Mesothelial cell of epicardium (in vitro differentiated cells): ENCODE measurements at places on chromosomes 5 and 9.
A peak's percentile ranks its signal among the peaks of the same experiment; 100 is the strongest.

DNA sequence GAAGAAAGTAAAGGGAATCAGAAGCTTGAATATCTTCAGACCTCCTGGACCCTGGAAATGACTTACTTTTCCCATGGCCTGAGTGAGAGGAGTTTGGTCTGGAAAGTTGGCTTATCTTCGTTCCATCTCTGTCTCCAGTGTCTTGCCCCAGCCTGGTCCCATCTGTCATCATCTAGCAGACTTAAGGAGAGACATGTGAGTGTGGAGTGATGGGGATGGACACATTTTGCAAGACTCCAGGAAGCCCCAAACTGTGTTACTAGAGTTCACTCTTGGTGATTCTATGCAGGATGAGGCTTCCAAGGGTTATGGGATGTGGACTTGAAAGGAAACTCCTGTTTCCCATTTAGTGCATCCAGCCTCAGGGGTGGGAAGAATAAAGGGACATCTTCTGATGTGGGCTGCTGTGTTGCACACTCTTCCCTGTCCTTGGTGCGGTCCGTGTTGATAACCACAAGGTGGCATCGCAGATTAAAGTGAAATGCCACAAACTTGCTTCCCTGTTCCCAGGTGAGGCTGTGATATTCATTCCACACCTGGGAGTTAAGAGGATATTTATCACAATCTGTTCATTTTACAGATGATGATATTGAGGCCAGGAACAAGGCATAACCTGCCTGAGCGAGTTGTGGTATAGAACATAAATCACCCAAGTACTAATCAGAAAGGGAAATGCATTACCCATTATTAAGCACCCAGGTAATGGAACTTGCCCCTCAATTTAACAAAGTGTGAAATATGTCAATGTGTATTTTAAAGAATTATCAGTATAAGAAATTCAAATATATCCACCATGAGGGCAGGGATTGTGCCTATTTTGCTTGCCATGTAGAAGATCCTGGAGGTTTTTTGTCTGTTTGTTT is 269.9 kb upstream of the PAPPA start:
- no peaks in the 10 kb centered on the region for H3K4me1 ChIP-seq
- H3K27me3 ChIP-seq = no peaks in the 10 kb centered on the region
- no peak for DNase-seq
- H3K4me3 ChIP-seq = no peak overlapping the region

GRCh38 chr5:162485666-162486292 is 418.2 kb downstream of the GABRG2 start:
- no peaks in the 10 kb centered on the region for H3K27me3 ChIP-seq
- DNase-seq = no peak
- no peaks in the 10 kb centered on the region for H3K36me3 ChIP-seq
- no peaks in the 10 kb centered on the region for H3K4me1 ChIP-seq

DNA sequence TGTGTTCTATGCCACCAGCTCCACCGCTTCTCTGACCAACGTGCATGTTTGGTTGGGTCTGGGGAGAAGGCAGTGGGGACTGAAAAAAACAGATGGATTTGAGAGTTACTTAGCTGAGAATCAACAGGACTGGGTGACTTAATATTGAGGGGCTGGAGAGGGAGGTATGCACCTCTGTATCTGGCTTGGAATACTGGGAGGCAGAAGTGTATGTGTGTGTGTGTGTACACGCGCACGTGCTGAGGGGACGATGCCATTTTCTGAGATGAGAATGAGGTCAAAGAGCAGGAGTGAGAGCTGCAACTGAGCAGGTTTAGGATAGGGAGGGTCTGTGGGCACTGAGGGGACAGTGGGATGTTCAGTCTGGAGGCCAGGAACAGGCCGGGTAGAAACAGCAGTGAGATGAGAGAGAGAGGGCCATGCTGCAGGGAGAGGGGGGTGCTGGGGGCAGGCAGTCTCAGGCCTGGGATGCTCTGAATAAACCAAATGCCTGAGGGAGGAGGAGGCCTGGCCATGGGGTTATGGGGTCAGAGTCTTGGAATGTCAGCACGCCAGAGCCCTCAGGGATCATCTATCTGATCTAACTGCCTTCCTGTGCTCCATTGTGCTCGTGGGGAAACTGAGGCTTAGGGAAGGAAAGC is 14.0 kb downstream of the PDGFRB start:
- no peaks in the 10 kb centered on the region for H3K36me3 ChIP-seq
- no peak overlapping the region for H3K4me3 ChIP-seq
- H3K4me1 ChIP-seq = peaks cover 78% of the 10 kb centered on the region
- H3K27me3 ChIP-seq = no peaks in the 10 kb centered on the region
- H3K27ac ChIP-seq = peak overlapping the region; percentile 92

DNA sequence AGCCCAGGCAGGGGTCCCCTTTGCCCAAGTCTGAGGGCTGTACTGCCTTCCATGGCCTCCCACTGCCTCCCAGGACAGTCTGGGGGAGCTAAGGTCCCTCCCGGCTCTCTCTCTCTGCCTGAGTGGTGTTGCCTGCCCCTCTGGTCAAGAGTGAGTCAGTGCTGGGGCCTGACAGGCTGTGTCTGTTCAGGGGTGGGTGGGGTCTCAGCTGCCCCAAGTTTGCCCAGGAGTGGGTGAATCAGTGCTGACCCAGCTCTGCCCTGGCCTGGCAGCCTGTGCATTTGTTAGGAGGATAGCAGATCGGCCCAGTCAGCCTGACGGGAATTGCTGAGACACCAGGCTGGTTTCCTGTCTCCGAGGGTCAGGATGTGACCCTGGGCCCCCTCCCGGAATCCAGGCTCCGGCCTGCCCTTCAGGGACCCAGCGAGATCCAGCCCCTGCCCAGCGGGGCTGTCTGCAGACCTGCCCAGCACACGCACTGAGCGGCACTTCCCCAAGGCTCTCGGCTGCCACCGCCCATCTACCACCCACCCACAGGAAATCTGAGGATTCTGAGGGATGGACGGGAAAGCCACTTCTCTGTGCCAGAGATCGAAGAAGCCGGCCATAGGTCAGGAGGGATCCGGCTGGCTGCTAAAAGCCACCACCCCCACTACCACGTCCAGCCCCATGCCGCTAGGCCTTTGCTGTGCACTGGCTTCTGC is 15.9 kb downstream of the ENG start:
- H3K27me3 ChIP-seq = no peaks in the 10 kb centered on the region
- H3K36me3 ChIP-seq = no peaks in the 10 kb centered on the region
- peaks cover 4% of the 10 kb centered on the region for H3K4me1 ChIP-seq

DNA sequence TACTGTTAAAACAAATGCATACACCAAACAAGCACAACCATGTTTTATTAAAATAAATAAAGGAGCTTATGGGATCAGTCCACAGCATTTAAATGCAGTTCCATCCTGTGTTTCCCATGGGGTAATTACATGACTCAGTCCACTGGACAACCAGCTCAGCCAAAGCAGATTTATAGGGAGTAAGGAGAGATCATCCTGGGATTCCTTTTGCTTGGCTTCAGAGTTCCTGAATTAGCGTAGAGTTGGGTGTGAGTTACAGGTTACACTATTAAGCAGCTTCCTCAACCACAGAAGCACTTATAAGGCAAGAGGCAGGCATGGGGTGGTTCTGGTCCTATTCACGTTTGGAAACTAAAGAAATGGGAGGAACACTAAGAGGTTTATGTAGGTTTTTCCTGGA is 381.1 kb upstream of the ACTBL2 start:
- H3K36me3 ChIP-seq = peaks cover 1% of the 10 kb centered on the region
- H3K27ac ChIP-seq = peak overlapping the region; percentile 10
- peaks cover 39% of the 10 kb centered on the region for H3K4me1 ChIP-seq
- H3K27me3 ChIP-seq = no peaks in the 10 kb centered on the region

DNA sequence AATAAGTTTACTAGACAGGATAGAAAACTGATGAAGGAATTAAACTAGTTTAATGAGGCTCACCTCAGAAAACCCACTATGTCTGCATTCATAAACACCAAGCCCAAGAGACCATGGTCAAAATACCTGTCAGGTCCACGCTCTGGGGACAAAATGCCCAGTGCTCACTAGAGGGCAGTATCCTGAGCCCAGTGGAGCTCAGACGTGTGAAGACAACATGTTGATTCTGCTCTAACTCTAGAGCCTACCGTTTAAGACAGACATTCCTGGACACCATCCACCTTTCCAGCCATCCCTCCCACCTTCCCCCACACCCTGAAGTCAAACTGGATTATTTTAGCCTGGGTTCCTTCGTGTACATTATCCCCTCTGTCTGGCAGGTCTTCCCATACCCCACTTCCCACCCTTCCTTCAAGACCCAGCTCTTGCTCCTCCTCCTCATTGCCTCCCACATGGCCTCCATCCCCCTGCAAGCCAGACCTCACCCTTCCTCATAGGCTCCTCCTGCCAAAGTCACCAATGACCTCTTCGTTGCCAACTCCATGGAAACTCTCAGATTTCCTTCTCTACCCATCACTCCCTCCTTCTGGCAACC is 142.3 kb upstream of the FSTL4 start:
- H3K36me3 ChIP-seq = no peaks in the 10 kb centered on the region
- no peak overlapping the region for H3K27ac ChIP-seq
- peaks cover 2% of the 10 kb centered on the region for H3K4me1 ChIP-seq

DNA sequence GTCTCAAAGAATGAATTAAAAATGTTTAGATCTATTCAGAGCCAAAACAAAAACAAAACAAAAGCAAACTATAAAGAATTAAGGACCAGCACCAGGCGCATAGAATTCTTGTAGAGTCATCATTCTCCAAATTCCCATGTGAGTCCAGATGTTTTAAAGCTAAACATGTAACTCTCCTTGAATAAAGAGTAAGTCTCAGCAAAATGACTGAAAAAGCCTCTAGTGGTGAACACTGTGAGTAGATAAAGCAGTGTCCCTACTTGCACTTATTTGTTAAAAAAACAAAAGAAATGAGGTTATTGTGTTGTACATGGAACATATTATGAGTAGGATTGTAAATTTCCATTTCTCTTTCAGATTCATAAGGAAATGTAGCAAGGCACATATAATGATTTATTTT is 44.0 kb downstream of the NNT start:
- H3K36me3 ChIP-seq = peaks cover 12% of the 10 kb centered on the region
- H3K27ac ChIP-seq = peak overlapping the region; percentile 59

GRCh38 chr5:72599519-72600370 is 92.5 kb upstream of the ZNF366 start:
- no peaks in the 10 kb centered on the region for H3K27me3 ChIP-seq
- H3K4me3 ChIP-seq = no peak overlapping the region
- H3K36me3 ChIP-seq = peaks cover 4% of the 10 kb centered on the region

DNA sequence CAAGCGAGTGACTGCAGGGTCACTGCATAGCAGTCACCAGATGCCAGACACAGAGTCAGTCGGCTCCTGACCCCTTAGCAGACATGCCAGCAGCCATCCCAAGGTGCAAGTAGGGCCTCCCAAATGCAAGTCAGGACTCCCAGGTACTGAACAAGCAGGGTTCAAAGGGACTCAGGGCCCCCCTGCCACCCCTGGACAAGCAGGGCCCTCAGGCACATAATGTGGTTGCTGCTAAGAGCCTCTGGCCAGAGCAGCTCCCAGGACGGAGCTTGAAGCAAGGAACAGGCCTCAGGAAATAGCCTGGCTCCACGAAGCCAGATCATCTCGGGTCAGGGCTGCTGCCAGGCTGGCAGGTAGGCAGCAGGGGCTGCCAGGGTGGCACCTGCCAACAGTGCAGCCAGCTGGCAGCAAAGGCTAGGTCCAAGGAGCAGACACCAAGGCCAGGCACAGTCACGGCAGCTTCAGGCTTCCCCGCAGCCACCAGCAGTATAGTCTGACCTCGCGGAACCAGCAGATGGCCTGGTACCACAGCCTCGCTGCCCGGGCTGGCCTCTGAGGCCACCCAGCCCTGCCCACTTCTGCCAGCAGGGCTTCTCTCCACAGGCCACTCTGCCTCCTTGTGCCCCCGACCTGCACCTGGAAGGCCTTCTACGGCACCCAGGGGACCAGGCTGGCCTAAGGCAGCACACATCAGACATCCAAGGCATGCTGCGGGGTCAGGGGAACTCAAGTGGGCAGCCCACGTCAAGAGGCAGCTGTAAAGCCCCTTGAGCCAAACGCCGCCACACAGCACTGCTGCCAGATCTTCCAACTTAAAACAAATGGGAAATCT is 7.4 kb downstream of the EEIG1 start:
- no peaks in the 10 kb centered on the region for H3K36me3 ChIP-seq
- H3K27me3 ChIP-seq = no peaks in the 10 kb centered on the region
- peak overlapping the region; percentile 72 for H3K27ac ChIP-seq
- peaks cover 79% of the 10 kb centered on the region for H3K4me1 ChIP-seq
- no peak overlapping the region for H3K4me3 ChIP-seq

GRCh38 chr9:113501129-113501686 is 37.7 kb downstream of the RGS3 start:
- H3K27me3 ChIP-seq = no peaks in the 10 kb centered on the region
- DNase-seq = no peak
- no peak overlapping the region for H3K4me3 ChIP-seq

DNA sequence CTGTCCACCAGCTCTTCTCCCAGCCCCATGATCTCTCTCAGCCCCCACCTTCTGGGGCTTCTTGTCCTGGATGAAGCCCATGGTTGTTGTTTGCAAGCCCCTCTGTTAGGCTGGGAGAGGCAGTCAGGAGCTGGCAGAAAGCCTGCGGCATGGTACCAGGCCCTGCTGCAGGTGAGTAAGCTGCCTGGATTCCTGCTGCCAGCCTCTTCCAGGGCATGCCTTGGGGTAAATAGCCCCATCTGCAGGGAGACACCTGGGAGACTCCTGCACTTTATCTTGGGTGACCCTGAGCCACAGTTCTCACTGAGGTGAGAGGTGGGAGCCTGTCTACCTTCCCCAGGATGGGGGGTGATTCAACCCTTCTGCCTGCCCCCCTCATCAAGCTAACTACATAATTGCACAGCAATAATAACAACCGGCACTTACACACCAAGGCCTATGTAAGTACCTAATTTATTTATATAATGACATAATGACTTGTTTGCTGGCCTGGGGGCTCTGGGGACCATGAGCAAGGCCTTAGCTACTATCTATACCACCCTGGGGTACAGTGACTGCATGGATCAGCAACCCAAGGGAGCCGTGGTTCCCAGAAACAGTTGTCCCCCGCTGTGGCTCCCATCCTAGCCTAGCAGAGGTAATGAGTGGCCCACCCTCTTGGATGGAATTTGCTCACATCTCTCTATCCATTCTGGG is 116.0 kb downstream of the PSD2 start:
- peaks cover 8% of the 10 kb centered on the region for H3K4me1 ChIP-seq
- DNase-seq = no peak
- peaks cover 58% of the 10 kb centered on the region for H3K27me3 ChIP-seq

- no peaks in the 10 kb centered on the region for H3K27me3 ChIP-seq
- no peak overlapping the region for H3K27ac ChIP-seq
- no peak for DNase-seq
- H3K36me3 ChIP-seq = no peaks in the 10 kb centered on the region
- no peak overlapping the region for H3K4me3 ChIP-seq
Measured at GRCh38 chr5:149782018-149782894, 52.1 kb downstream of the PPARGC1B start.

GRCh38 chr5:171418982-171419687 is at the start of gene FGF18:
Gene FGF18, plus strand, starts transcription at chr5:171419647. Its CDS starts 553 bp downstream, at chr5:171420200.
- H3K27ac ChIP-seq = peak within 1 kb of the TSS; percentile 92
- no peaks in the 10 kb centered on the region for H3K36me3 ChIP-seq
- DNase-seq = peak; percentile 62
- peaks cover 25% of the 10 kb centered on the region for H3K4me1 ChIP-seq
- peaks cover 27% of the 10 kb centered on the region for H3K27me3 ChIP-seq
- H3K4me3 ChIP-seq = peak within 1 kb of the TSS; percentile 81

DNA sequence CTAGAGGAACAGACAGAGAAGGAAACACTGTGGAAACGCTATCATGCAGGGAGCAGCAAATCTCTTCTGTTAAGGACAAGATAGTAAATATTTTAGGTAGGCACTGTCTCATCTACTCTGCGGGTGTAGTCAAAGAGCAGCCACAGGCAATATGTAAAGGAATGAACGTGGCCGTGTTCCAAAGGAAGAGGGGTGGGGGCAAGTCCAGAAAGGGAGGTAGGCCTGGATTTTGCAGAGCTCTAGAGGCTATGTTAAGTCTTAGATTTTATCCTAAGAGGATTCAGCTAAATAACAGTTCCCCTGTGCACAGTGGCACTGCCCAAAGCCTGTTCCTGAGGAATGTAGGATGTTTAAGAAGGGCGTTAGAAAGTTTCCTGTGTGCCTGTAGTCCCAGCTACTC is 161.6 kb downstream of the ACTL7B start:
- no peak for DNase-seq
- no peaks in the 10 kb centered on the region for H3K27me3 ChIP-seq
- H3K4me1 ChIP-seq = peaks cover 13% of the 10 kb centered on the region
- H3K27ac ChIP-seq = peak overlapping the region; percentile 7
- H3K4me3 ChIP-seq = no peak overlapping the region
